Activated naive CD8-positive, alpha-beta T cell treated with anti-CD3 and anti-CD28 coated beads for 36 hours (primary cell): ENCODE measurements at places on chromosomes 16 and 17.

DNA sequence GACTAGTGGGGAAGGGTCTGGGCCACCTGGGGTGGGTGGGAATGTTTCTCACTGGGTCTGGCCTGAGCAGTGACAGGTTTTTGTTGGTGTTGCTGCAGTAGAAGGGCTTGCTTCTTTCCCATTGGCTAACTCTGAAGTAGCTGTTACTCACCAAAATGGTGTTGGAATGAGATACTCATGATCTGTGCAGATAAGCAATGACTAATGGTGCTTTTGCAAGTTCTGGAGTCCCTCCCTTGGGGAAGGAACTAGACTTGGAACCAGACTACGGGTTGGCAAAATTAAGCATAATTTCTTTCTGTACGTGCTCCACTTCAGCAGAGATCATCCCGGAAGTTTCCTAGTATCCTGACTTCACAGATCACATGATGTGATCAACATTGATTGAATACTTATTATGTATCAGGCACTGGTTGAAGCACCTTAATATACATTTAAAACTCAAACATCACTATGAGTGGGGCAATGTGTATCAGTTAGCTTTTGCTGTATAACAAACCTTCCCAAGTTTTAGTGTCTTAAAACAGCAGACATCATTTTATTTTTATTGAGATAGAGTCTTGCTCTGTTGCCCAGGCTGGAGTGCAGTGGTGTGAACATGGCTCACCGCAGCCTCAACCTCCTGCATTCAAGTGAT lies 30.1 kb downstream of the CHP2 start:
- no peak for DNase-seq

DNA sequence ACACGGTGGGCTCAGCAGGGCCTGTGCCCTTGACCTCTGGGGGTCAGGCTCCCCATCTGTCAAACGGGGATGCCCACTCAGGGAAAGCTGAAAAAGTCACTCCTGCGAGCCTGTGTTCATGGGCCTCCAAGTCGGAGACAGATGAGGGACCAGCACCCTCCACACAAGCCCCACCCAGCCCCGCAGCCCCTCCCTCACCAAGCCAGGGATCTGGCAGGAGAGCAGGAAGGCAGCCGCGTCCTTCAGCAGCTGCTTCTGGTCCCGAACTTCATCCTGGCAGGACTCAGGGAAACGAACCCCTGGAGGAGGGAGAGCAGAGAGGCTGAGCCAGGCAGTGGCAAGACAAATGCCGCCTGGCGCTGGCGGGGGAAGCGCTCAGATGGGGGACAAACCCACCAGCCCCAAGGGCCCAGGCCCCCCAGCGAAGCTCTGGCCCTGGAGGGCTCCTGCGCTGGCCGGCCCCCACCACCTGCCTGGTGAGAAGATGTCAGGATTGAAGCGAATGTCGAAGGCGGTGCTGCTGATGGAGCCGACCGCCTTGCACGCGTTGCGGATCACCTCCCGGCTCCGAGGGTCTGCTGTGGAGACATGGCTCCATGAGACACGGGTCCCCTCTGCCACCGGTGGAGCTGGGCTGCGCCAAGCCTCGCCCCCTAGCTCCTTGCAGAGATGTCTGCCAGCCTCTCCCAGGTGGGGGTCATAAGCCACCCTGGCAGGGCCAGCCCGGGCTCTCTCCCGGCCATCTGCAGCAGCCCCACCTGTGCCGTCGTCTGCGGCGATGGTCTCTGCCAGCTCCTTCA lies 15.4 kb downstream of the CLUH start:
- no peak for DNase-seq

GRCh38 chr16:4372001-4372577 lies 441 bp downstream of the VASN start:
- peak; percentile 38 for DNase-seq

- DNase-seq, result no peak
These were observed 10.4 kb upstream of the GJD3 start for GRCh38 chr17:40374821-40375498.

- DNase-seq, result no peak
These were observed 267.0 kb upstream of the MAF start for GRCh38 chr16:79867425-79867997.

DNA sequence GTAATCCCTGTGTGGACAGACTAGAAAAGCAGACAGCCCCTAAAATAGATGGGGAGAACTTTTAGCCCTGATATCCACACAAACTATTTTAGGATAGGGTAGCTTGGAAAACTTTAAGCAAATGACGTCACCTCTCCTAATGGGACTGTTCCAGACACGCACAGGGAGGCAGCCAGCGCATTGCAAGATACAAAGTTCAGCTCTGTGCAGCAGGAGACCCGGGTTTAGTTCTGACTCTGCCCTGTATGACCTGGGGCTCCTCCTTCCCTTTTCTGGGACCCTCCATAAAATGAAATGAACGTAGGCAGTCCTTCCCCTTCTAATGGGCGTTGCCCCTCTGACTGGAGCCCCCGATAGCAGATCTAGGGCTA lies 6.3 kb downstream of the ZNF689 start:
- DNase-seq, result no peak

DNA sequence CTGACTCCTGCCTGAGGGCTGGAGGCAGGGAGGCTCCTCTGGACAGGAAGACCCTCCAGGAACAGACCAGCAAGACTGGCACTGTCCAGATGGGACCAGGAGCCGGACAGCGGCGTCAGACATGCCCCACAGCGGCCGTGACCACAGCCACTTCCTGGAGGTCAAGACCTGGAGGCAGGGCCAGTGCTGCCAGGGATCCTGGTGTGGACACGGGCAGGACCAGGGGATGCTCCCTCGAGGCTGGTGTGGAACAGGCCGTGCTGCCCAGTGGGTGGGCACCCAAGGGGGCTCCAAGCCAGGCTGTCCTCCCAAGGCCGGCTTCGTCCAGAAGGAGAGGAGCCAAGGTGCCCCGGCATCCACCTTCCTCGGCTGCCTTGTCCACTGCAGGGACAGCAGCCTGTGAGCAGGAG lies 4.5 kb upstream of the CCDC57 start:
- DNase-seq, result no peak

DNA sequence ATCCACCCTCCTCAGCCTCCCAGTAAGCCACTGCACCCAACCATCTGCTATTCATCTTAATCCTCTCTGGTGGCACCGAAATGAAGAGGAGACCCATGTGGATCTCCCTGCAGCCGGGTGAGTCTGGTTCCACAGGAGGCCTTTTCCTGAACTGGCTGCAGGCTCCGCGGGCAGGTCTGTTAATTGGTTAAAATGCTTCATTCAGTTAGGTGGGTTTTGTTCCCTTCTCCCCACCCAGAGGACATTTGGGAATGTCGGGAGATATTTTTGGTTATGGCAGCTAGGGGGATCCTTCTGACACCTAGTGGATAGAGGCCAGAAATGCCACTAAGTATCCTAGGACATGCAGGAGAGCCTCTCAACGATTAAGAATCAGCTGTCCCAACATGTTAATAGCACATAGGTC lies 16.7 kb downstream of the C16orf54 start:
- DNase-seq, result no peak

DNA sequence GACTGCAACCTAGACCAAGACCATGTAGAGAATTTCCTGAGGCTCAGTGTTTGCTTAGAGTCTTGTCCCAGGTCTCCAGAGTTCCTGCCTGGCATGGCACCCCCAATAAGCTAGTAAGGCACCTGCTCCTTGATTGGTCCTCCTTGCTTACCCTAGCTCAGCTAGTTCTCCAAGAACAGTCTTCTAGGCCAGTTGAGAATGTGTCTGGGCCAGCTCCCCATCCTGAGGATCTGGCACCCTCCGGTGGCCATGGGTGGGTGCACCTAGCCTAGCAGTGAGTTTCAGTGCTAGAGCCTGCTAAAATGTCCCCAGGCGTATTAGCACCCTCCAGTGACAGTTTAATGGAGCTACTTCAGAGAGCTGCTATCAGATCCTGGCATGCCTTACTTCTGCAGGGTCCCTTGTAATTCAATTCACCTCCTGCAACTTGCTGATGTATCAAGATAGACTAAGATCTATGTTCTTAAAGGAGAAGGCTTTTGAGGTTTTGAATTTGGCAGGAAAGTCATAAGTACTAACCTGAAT lies 44.4 kb upstream of the MED13 start:
- peak; percentile 70 for DNase-seq

DNA sequence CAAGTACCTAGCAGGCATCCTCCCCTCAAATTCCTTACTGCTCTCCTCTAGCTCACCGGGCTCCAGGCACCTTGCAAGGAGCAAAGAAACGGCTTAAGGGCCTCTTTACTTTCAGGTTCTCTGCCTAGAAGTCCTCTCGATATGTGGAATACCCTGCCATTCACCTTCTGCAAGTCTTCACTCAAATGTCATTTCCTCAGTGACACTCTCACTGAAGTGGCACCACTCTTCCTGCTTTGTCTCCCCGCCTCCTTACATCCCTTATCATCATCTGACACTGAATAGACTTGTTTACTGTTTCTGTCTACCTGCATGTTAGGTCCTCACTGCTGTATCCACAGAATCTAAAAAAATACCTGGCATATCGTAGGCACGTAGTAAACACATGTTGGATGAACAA lies 947 bp downstream of the SLC7A6OS start:
- no peak for DNase-seq

GRCh38 chr17:61411261-61412142 lies 11.9 kb downstream of the TBX2 start:
- DNase-seq, result no peak

- no peak for DNase-seq
These were observed 25.9 kb downstream of the PIPOX start for GRCh38 chr17:29068818-29069217.

DNA sequence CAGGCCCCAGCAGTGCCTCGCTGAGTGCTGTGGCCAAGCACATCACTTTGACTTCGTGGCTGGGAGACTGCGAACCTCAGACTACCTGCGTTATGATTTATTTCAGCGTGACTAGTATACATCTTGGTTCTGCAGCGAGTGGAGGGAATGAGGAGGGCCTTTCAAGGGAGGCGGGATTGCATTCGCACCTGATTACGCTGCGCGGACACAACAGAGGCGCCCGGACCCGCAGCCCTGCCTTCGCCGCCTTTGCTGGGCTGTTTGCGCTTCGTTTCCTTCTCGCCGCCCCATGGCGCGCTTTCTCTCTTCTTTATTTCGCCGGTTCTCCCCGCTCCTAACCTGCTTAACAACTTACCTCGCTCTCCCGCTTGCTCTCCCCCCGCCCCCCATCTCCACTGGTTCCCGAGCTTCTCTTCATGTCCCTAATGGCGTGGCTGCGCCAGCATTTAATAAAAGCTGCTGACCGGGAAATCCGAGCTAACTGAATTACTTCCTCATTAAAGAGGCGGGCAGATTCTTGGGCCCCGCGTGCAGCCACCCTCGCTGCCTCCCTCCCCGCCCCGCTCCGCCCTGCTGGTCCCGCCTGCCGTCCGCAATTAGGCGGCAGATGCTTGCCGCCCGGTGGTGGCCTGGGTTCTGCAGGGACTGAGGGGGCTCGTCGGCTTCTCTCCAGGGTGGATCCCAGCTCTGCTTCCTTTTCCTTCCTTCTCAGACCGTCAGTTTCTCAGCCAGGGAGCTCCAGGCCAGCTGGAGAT lies 257.6 kb upstream of the SDK2 start:
- DNase-seq, result peak; percentile 26

DNA sequence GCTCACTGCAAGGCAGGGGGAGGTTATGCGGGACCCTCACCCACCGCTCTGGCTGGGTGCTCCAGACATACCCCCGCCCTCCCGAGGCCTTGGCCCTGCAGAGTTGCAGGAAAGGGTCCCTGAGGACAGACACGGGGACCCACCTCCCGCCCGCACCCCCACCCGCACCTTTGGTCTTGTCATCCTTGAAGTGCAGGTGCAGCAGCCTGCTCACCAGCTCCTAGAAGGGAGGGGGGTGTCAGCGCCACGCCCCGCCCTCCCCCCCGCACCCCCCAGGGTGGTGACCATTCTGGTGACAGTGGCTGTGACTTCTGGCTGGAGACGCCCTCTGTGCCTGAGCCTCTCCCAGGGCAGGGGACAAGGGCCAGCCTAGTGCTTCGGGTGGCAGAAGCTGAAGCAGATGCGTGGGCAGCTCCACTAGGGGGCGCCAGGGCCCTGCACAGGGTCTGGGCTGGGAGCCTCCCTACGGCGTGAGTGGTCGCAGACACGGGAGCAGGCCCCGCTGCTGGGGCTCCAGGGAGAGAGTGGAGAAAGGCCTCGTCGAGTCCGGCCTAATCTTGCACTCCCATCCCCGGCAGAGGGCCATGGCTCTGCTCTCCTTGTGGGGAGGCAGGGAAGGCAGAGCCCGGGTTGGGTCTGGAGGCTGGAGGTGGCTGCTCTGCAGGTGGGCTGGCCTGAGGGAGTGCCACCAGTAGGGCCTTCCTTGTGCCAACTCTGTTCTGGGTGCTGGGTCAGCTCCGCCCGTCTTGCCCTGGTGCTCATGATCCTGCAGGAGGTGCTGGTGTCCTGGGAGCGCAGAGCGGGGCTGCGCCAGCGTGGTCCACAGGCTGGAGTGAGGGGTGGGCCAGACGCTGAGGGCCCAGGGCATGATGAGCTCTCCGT lies 2.7 kb downstream of the CENPX start:
- peak; percentile 78 for DNase-seq

DNA sequence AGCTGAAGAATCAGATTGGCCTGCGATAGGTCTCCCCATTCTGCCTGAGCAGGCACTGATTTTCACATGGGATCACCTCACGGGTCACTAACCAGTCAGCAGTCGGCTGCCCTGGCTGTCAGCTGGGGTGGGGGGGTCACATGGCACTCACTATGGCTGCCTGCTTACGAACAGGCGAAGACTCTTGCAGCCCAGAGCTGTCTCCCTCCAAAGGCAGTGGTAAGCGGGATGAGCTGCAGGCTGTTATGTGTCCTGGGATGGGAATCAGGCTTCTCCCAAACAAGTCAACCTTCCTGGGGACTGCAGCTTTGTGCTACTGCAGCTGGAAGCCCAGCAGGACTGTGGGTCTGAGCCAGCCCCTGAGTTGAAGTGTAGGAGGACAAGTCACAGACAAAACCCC lies 29.0 kb upstream of the ADORA2B start:
- no peak for DNase-seq

- no peak for DNase-seq
These were observed 14.2 kb downstream of the SLC7A5 start for GRCh38 chr16:87854907-87855683.

GRCh38 chr17:15957206-15957605 lies 12.3 kb downstream of the ADORA2B start:
- peak; percentile 40 for DNase-seq

DNA sequence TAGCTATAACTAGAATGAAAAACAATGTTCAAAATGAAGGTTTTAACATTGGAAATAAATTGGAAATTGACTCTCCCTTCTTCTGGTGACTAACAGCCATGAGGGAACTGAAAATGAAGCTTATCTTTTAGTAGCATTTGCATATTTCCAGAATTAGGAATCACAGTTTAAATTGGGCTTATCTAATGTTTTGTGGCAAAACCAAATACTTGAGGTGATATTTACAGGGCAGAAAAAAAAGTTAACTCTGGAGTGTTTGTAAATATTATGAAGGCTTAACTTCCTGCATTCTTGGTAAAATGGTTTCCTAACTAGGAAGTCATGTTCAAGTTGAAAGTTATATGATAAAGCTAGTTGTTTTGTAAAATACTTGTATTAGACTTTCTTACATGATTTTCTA lies 96.4 kb upstream of the SOX9 start:
- no peak for DNase-seq
